ENCODE measurements at places on chromosomes 16 and 17.

- DNase-seq, result no peak
These were observed 225.5 kb downstream of the STX8 start for GRCh38 chr17:9350080-9350479.

DNA sequence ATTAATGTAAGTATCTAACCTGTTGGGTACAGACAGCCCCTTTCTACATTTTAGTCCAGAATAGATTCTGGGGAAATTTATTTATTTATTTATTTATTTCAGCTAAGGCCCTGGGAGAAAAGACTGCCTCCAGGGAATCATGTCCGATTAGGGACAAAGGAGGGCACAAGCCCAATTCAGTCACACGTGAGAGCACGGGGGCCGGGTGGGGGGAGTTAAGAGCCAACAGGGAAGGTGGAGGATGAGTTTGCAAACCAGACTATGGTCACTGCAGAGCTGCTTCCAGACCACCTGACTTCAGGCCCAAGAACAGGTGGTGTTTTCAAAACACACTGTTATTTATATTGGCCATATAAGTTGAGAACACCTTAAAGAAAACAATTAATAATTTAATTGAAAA is 1.6 kb upstream of the ZFHX3 start:
- DNase-seq, result no peak

DNA sequence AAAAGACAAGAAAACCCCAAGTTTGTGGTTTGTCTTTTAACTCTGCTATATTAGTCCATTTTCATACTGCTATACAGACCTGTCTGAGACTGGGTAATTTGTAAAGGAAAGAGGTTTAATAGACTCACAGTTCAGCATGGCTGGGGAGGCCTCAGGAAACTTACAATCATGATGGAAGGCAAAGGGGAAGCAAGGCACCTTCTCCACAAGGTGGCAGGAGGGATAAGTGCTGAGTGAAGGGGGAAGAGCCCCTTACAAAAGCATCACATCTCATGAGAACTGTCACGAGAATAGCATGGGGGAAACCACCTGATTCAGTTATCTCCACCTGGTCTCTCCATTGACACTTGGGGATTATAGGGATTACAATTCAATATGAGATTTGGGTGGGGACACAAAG is 13.5 kb upstream of the ADAM11 start:
- no peak for DNase-seq

GRCh38 chr17:60600490-60601446 is 775 bp downstream of the PPM1D start:
- DNase-seq, result peak; percentile 59

- DNase-seq, result no peak
These were observed 110.7 kb upstream of the HLF start for GRCh38 chr17:55154101-55154500.
